ENCODE measurements at places on chromosomes 16 and 17.

DNA sequence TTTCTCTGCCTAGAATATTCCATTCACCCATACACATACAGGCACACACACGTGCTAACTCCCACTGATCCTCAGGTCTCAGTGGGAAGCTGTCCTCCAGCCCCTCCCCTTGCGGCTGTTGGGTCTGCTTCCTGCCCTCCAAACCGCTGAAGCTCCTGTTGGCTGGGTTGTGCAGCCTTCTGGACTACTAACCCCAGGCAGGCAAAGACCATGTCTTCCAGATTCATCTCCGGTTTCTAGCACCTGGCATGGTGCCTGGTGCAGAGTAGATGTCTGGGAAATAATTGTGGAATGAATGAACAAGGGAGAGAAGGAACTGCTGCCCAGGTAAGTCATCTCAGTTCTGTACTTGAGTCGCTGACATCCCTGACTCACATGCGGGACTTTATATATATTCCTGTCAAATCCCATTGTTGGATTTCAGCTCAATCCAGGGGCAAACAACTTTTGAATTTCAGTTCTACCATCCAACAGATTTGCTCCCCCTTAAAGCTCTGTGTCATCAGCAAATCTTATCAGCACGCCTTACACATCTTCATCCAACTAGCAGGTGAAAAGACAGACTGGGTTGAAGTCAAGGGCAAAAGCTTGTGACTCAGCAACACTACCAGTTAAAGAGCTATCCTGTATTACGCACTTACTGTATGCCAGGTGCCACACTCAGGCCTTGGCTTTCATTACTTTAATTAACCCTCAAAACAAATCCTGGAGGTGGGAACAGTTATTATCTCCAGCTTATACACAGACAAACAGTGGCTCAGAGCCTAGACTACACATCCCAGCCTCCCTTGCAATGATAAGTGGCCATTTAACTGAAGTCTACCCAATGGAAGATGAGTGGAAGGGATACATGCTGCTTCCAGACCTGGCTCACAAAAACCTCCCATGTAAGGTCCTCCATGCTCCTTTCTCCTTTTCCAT is 51.1 kb downstream of the SRCIN1 start:
- DNase-seq: peak; percentile 80

DNA sequence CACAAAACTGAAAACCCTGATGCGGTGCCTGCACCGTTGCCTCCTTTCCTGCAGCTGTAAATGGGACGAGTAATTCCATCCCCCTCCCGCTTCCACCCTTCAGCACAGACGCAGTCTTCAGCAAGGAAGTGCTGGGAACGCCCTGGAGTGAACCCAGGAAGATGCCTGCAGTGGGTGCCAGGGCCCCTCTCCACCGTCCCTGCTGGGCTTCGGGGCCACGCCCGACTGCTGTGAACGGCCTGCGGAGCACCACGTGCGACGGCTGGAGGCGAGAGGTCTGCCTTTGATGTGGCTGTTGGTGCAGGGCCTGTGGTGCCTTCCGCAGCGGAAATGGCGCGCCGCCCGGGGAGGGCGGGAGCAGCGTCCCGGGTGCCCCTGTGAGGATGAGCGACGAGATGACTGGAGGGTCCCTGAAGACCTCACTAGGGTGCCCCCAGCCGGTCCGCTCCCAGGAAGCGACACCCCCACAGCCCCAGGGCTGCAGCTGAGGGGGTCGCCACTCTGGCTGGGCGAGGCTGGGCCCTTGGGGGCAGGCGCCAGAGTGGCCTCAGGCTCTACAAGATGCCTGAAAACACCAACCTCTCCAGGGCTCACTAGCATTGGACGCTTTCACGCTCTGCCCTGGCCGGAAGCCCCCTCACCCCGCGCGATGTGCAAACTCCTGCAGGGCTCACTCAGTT is 749 bp upstream of the MC1R start:
- peak; percentile 91 for DNase-seq

DNA sequence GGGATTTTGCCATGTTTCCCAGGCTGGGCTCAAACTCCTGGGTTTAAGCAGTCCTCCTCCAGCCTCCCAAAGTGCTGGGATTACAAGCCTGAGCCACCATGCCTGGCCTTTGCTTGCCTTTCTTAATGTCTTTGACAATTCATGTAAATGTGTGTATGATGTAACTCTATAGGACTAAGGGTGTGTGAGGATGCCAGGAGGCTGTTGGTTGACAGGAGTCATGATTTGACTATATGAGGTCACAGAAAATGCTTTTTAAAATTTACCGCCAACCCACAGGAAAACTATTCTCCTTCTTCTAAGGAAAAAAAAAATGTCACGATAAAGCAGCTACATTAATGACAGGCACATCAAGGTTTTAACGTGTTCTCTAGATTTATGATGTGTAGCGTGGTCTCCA is 118.8 kb downstream of the WWOX start:
- no peak for DNase-seq

DNA sequence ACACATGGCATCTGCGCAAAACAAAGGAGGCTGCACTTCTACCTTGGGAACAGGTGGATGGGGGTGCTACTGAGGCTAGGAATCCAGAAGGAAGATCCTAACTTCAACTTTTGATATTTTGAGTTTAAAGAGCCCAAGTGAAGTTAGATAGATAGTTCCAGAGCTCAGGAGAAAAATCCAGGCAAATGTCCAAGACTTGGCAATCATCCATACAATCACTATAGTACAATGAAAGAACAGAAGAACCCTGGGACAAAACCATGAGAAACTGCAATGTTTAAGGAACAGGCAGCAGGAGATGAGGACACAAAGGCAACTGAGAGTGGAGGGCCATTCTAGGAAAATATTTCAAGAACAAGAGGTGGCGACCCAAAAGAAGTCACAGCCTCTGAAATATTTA is 12.4 kb downstream of the CDYL2 start:
- DNase-seq: peak; percentile 31

DNA sequence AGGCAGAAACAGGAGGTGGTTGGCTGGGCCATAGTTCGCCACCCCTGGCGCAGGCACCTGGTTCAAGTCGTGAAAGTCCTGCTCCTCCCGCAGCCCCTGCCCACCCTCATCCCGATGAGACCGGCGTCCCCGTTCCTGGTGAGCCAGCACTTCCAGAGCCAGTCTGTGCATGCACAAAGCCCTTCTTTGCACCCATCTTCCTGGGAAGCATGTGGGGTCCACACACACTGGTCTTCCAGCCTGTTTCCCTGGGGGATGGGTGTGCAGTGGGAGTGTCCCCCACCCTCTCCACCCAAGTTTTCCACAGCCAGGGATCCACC is 1.6 kb upstream of the ZG16B start:
- DNase-seq: peak; percentile 0

GRCh38 chr16:52781005-52781630 is 234.2 kb upstream of the TOX3 start:
- DNase-seq: no peak

- no peak for DNase-seq
These were observed 11.8 kb downstream of the PDZD9 start for GRCh38 chr16:21989133-21989532.

GRCh38 chr17:13004336-13004735 is 13.5 kb downstream of the ELAC2 start:
- DNase-seq: no peak

DNA sequence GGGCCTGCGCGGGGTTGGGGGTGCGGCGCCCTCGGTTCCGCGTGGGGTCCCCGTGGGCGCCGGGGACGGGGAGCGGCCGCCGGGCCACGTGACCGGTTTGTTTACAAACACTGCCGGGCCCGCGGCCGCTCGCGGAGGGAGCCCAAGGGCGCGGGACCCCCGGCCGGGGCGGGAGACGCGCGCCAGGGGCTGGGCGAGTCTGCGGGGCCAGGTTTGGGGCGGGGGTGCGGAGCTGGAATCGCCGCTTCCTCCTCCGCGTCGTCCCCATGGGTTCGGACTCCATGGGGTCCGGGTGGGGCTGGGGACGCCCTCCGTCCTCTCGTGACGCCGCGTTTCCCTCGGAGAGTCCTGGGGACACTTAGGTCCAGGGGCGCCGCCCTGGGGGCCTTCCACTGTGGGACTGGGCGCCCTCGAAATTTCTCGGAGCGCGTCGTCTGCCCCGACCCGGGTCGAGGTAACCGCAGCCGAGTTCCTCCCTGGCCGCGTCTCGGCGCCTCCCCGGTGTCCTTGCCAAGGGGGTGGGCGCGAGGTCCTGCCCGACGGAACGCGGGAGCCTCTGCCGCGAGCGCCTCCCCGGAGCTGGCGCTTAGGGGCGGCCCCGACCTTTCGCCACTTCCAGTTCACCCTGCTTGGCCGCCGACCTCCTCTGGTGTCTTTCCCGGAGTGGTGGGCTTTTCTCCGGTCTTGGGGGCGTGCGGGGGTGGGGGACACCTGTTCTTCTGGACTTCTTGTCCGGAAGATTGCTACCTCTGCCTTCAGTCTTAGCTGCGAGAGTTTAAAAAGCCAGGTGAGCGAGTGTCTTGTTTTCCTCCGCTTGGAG is 684 bp downstream of the YPEL2 start:
- no peak for DNase-seq

GRCh38 chr17:59018019-59018418 is 88.7 kb downstream of the TRIM37 start:
- no peak for DNase-seq

DNA sequence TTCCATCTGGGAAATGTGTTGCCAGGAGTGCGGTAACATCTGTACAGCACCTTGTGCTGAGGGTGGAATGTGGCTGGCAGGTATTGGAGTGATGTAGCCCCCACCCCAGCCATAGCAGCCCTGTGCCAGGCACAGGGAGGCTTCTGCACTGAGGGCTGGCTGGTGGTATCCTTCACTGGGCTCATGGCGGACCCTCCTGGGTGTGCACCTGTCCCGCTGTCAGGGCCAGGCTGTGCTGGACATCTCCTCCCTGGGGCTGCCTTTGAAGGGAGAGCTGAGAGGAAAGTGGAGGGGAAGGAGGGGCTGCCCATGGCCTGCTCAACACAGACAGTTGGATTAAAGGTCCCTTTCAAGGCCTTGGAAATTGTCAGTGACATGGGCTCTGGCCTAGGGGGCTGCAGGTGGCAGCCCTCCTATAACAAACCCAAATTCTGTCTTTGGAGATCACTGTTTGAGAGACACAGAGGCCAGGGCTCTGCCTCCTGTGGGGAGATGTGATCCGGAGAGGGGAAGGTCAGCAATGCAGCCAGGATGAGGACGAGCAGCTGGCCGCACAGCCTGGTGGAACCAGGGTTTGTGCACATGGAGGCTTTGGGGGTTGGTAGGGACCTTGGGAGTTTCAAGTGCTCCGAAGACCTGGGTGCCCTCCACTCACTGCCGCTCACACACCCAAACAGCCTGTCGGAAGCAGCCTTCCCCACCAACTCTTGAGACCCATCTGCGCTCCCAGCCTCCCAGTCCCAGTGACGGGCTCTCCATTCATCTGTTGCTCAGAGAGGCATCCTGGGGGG is 22.8 kb downstream of the NKD1 start:
- no peak for DNase-seq

DNA sequence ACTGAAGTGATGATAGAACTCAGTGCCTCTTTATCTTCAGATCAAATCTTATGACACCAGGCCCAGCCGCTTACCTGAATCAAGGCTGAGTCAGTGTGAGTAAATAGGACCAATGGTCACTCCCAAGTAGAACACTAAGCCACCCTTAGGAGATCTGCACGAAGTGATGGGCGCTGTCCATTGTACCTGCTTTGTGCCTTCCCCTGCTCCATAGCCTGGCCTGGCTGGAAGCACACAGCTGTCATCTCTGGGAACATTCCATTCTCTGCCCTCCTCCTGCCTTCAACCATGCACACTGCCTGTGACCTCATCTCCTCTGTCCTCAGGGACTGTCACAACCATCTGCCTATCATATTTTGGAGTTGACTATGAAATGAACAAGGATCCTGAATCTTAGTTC is 279.5 kb upstream of the ASIC2 start:
- no peak for DNase-seq

DNA sequence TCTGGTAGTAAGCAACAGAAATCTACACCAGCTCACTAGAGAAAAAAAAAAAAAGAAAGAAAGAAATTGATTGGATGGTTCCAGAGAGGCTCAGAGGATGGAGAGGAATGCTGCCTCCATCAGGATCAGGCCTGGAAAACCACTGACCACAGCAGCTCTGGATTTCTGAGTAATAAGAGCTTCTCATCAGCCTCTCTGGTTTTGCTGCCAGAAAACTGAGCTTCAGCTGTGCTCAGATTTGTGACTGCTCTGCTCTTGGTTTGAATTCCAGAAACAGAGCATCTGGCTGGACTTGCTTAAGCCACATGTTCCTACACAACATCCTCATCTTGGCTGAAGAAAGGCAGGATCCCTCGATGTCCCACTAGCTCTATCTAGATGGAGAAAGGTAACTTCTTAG is 25.9 kb downstream of the IRX6 start:
- no peak for DNase-seq

DNA sequence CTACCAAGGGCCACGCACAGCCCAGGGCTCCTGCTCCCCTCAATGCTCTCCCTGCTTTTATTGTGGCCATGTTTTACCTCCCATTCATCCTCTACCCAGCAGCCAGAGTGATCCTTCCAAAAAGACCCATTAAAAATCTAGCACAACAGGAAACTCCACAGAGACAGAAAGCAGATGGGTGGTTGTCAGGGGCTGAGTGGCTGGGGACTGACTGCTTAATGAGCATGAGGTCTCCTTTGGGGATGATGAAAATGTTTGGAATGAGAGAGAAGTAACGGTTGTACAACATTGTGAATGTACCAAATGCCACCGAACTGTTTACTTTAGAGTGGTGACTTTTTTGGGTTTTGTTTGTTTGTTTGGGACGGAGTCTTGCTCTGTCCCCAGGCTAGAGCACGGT is 107.4 kb downstream of the GAS7 start:
- DNase-seq: no peak

DNA sequence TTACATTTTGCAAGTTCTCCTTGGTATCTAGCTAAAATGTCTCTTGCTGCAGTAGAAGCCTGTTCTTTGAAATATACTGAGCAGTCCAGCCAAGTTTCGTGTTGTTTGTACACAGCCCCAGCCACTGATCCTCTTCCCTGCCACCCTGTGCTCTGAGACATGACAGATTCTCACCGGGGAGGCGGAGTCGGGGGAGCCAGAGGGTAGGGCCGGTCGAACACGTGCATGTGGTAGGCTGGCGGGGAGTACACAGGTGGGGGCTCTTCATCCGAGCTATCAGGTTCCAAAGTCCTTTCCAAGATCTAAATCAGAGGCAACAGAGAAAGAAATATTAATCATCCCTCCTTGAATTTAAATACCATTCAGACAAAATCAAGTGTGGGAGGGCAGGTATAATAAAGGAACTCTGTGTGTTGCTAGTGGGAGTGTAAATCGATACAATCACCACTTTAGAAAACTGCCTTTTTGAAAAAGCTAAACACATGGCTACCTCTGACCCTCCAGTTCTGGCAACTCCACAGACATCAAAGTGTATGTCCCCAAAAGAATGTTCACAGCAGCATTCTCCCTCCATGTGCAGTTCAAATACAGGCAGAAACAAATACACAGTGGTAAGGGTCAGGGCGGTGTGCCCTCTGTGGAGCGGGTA is 29.7 kb upstream of the MRPS23 start:
- no peak for DNase-seq

GRCh38 chr17:82788206-82789001 is 36.5 kb downstream of the TBCD start:
- no peak for DNase-seq

- no peak for DNase-seq
These were observed 30.8 kb downstream of the NOG start for GRCh38 chr17:56624309-56624708.

Data from NCI-H226 (cell line).